ENCODE measurements at places on chromosomes 5 and 9.

GRCh38 chr5:10220248-10220647, 29.4 kb downstream of the ATPSCKMT start:
- no peak for DNase-seq

- no peak for DNase-seq
Observed at GRCh38 chr5:124697933-124698591, 48.4 kb downstream of the ZNF608 start.

- no peak for DNase-seq
Observed at GRCh38 chr9:130245474-130245873, 20.1 kb upstream of the HMCN2 start.

DNA sequence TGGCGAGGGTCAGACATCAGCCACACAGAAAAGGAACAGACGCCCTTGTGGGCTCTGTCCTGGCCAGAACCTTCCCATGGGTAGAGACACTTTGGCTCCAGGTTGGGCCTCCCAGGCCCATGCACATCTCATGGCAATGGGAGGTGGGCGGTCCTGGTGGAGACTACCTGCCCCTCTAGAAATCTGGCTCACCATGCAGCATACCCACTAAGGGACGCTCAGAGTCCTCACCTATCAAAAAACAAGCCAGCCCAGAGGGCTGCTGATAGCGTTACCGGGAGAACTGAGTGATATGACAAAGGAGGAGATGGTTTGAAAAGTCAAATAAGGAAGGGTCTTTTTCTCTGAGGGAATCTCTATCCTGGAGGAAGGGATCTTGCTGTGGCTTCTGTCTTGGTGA, 62.1 kb downstream of the C5orf15 start:
- peak; percentile 62 for DNase-seq

- DNase-seq: no peak
Observed at GRCh38 chr9:84731696-84732095, 62.2 kb downstream of the NTRK2 start.

Measured in NAMALWA (cell line).